ENCODE measurements at places on chromosomes 4 and X. TPM values are rescaled to one million over a fixed set of nuclear protein-coding genes. Genes with fewer than 3 reads are reported as not detected.

DNA sequence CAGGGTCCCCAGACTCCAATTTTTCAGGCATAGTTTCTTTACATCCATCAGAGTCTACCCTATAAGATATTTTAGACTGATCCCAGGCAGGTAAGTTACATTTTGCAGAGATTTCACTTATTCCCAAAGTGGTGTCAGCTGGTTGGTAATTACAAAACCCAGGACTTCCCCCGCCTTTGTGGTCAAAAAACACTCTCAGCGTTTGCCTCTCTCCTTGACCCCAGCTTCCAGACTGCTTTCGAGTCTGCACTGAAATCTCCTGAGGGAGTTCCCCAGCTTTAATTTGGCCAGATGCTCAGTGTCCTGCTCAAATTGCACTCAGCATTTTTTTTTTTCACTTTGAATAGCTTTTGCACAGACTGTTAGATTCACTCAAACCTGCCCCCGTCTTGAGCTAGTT lies 11.2 kb upstream of the AMOT start:
- peak; percentile 51 for DNase-seq
- peak overlapping the region; percentile 11 for H3K4me3 ChIP-seq
- no peaks in the 10 kb centered on the region for H3K36me3 ChIP-seq
- H3K4me1 ChIP-seq, result peaks cover 66% of the 10 kb centered on the region

NR3C2 gene
- 5.2 TPM for total RNA-seq

DNA sequence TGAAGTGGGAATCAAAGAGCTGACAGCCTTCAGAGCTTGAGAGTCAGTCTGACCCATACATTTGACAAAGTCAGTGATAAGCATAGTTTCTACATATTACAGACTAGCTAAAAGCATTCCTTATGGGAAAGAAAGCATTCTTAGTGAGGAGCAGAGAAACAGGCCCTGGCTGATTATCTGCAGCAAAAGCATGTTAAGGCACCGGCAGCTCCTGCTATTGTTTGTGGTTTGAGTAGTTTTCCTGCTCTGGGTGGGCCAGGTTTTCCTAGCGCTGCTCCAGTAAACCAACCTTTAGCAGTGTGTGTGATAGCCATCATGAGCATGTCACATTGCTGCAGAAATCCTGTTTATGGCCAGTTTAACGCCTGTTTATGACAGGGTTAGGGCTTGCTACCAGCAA lies 51.6 kb upstream of the WDR1 start:
- DNase-seq, result no peak
- H3K27ac ChIP-seq, result no peak overlapping the region
- no peak overlapping the region for H3K4me3 ChIP-seq
- no peaks in the 10 kb centered on the region for H3K27me3 ChIP-seq
- H3K4me1 ChIP-seq, result peaks cover 37% of the 10 kb centered on the region

GRCh38 chr4:153579872-153580271 lies 104.2 kb upstream of the TLR2 start:
- no peaks in the 10 kb centered on the region for H3K27me3 ChIP-seq
- peaks cover 4% of the 10 kb centered on the region for H3K4me1 ChIP-seq
- no peak overlapping the region for H3K4me3 ChIP-seq
- DNase-seq, result no peak
- H3K27ac ChIP-seq, result no peak overlapping the region
- peaks cover 2% of the 10 kb centered on the region for H3K36me3 ChIP-seq

DNA sequence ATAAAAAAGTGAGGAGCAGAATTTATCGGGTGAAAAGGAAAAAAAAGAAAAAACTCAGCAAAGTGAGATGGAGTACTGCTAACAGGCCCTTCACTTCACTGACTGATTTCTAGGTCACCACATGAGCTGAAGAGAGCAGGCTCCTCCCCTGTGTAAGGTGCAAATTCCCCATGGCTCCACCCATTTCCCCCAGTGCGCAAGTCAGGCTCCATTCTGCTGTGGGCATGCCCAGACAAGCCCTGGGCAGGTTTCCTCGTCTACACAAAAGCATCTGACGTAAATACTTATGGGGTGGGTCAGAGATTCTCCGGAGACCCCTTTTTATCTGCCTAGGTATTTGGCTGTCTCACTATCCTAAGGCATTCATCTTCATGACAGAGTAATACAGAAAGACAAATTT lies 157.9 kb downstream of the MAGEB5 start:
- H3K27me3 ChIP-seq, result no peaks in the 10 kb centered on the region
- no peaks in the 10 kb centered on the region for H3K36me3 ChIP-seq
- H3K27ac ChIP-seq, result no peak overlapping the region
- no peak for DNase-seq
- no peaks in the 10 kb centered on the region for H3K4me1 ChIP-seq
- H3K4me3 ChIP-seq, result no peak overlapping the region

FGD1 gene
- 39.9 TPM for total RNA-seq

HNRNPD gene
- 352 TPM for total RNA-seq

GRCh38 chrX:50691820-50692219 lies 122.2 kb downstream of the SHROOM4 start:
- H3K4me1 ChIP-seq, result peaks cover under 1% of the 10 kb centered on the region
- no peak overlapping the region for H3K4me3 ChIP-seq
- DNase-seq, result no peak
- no peaks in the 10 kb centered on the region for H3K27me3 ChIP-seq
- H3K36me3 ChIP-seq, result peaks cover 7% of the 10 kb centered on the region
- no peak overlapping the region for H3K27ac ChIP-seq

DNA sequence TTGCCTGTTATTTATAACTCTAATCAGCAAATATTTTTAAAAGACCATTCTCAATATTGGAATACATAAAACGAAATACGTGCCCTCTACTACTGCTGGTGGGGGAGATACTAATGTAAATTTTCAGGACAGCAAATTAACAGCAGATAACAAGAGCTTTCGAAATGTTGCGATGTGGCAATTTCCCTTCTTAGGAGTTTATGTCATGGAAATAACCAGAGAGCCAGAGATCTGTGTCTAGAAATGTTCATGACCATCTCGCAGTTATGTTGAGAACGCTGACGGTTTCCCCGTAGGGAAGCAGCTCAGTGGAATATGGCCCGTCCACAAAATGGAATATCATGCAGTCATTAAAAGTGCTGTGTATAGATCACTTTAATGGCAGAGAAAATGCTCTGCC lies 238.4 kb upstream of the PSAPL1 start:
- no peak overlapping the region for H3K27ac ChIP-seq
- peaks cover 8% of the 10 kb centered on the region for H3K27me3 ChIP-seq
- no peak overlapping the region for H3K4me3 ChIP-seq
- peaks cover 8% of the 10 kb centered on the region for H3K4me1 ChIP-seq

REPS2 gene
- 5.2 TPM for total RNA-seq

H2BW2 gene
- not detected for total RNA-seq

ABCD1 gene
- 15.4 TPM for total RNA-seq

DNA sequence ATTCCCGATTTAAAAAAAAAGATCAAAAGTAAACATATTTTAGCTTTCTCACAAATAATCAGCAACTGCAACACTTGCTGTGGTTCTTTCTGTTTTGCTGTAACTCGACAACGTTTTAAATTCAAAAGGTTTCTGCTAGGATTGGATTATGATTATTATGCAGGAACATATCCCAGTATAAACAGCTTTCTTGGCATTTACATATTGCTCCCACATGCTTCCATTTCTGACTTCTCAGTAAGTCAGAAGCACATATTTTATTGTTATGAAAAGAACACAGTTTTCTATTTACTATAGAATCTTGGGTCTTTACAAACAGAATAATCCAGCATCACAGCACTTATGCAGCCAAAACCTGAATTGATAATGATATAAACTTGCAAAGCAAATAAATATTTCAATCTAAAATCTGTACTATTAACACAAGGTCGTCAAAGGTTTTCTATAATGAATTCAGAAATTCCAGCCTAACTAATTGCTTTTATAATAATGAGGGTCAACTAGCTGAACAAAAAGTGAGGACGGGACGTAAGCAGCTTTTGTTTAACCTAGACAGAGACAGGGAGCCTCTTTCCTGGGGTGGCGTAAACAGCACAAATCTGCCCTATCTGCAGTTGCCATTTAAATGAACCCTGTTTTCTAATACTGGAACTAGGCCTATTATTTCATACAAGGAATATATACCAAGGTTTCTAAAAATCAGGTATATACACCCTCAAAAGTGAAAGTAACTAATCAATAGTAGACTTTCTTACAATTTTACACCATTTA lies 9.8 kb upstream of the PCDH18 start:
- peaks cover 36% of the 10 kb centered on the region for H3K4me1 ChIP-seq
- no peak for DNase-seq
- H3K27ac ChIP-seq, result peak overlapping the region; percentile 83
- no peak overlapping the region for H3K4me3 ChIP-seq
- H3K36me3 ChIP-seq, result no peaks in the 10 kb centered on the region

- H3K27me3 ChIP-seq, result no peaks in the 10 kb centered on the region
- H3K4me1 ChIP-seq, result peaks cover 29% of the 10 kb centered on the region
- peaks cover 8% of the 10 kb centered on the region for H3K36me3 ChIP-seq
- peak overlapping the region; percentile 72 for H3K27ac ChIP-seq
- H3K4me3 ChIP-seq, result no peak overlapping the region
These were observed 200.6 kb downstream of the CHIC2 start for GRCh38 chr4:53863736-53864365.

GRCh38 chrX:39563178-39563577 lies 534.6 kb downstream of the BCOR start:
- no peak for DNase-seq
- H3K27me3 ChIP-seq, result no peaks in the 10 kb centered on the region
- H3K36me3 ChIP-seq, result no peaks in the 10 kb centered on the region

DNA sequence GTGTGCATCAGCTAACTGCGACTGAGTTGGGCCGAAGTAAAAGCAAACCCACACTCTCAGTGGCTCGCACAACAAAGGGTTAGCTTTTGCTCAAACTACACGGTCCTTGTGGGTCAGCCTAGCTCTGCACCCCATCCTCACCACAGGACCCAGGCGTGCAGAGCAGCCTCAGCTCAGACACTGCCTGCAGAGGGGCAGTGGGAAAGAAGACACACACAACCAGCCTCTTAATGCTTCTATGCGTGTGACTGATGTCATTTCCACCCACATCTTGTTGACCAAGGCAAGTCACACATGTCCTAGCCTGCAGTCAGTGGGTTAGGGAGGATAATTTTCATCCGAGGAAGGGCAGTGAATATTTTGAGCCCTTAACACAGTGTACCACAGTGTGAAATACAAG lies 40.5 kb downstream of the HMGB2 start:
- no peaks in the 10 kb centered on the region for H3K27me3 ChIP-seq
- H3K4me3 ChIP-seq, result no peak overlapping the region
- H3K4me1 ChIP-seq, result peaks cover 11% of the 10 kb centered on the region
- no peak overlapping the region for H3K27ac ChIP-seq
- no peak for DNase-seq
- H3K36me3 ChIP-seq, result no peaks in the 10 kb centered on the region

DNA sequence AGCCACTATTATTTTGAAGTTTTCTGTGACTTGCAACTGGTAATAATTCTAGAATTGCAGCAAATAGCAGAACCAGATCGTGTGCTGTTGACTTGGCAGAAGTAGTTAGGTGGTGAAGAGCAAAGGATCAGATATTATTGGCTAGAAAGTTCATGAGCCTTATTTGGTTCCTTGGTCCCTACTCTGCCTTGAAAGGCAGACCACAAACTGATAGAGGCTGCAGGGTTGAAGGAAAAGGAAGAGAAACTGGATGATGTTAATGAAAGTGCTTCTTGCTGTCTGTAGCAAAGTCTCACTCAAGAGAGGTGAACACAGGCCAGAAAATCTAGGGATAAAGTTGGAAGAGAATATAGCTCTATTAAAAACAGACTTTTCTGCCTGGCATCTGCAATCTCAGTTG lies 41.2 kb upstream of the RNF150 start:
- peaks cover 11% of the 10 kb centered on the region for H3K27me3 ChIP-seq
- no peak overlapping the region for H3K27ac ChIP-seq
- no peak for DNase-seq
- H3K4me3 ChIP-seq, result no peak overlapping the region

MOB1B gene
- total RNA-seq, result 36.9 TPM

GRCh38 chrX:46864606-46865005 lies 27.8 kb downstream of the RP2 start:
- DNase-seq, result no peak
- H3K36me3 ChIP-seq, result peaks cover 23% of the 10 kb centered on the region
- no peaks in the 10 kb centered on the region for H3K4me1 ChIP-seq
- H3K4me3 ChIP-seq, result no peak overlapping the region

- H3K4me3 ChIP-seq, result no peak overlapping the region
- H3K27me3 ChIP-seq, result peaks cover 55% of the 10 kb centered on the region
- H3K27ac ChIP-seq, result no peak overlapping the region
- no peak for DNase-seq
These were observed 109.6 kb downstream of the DRD5 start for GRCh38 chr4:9891056-9891455.

PUDP gene
- total RNA-seq, result 41.4 TPM

DNA sequence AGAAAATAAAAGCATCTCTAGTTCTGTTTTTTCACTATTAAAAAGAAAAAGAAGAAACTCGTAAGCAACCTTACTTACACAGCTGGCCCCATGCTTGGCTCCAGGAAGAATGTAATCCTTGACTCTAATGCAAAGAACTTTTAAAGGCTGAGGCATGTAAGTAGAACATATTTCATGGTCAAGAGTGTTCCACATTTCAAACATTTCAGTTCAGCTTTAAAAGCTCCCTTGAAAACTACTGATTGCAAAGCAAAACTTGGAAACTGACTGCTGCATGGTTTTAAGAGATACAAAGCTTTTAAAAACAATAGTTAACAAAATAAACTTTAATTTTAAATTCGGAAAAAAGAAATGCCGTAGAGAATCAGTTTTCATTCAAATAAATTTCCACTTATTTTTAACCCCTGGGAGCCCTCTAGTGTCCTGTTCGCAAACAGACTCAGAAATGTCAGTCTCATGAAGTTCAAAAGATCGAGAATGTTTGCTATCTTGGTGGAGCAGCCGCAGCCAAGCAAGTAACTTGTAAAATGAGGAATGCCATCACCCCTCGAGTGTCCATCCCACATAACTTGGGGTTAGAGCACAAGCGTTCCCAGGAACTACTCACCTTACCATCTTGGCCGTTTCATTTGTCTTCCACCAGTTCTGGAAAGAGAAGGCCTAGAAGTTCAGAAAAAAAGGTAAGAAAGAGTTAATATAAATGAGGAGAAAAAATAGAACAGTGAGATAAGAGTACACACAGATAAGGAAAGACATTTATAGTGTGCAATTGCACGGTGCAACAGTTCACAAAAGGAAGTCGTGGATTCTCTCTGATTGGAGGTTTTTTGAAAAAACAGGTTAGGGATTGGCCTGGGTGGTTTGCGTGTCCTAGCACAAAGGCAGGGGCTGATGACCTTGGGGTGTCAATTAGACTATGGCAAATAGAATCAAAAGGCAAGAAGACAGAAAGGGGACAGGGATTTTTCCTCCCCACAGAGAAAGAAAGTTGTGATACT lies at the start of gene GASK1B:
Gene GASK1B, minus strand, starts transcription at position 765 of the 998 bp plus-strand sequence. CDS start 1,650 bp downstream, outside the sequence.
- H3K4me1 ChIP-seq, result peaks cover 55% of the 10 kb centered on the region
- no peak for DNase-seq
- H3K27me3 ChIP-seq, result no peaks in the 10 kb centered on the region
- H3K4me3 ChIP-seq, result peak within 1 kb of the TSS; percentile 89
- no peaks in the 10 kb centered on the region for H3K36me3 ChIP-seq

DNA sequence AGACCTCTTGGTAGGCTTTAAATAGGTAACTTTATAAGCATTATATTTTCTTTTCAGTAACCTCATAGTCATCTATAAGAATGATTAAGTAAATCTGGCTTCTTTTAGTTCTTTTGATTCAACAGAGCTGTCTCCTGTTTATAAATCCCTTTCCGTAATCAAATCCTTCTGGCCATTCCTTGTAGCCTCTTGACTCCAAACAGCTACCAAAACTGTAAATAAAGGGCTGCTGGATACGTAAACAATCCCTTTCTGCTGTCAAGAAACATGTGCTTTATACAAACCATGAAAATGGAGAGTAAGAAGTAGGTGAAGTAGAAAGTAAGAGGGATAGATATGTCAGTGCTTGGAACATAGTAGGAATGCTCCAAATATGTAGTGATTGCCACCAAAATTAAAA lies 183.2 kb upstream of the CASK start:
- H3K4me3 ChIP-seq, result no peak overlapping the region
- H3K27ac ChIP-seq, result no peak overlapping the region
- no peak for DNase-seq
- no peaks in the 10 kb centered on the region for H3K36me3 ChIP-seq
- H3K4me1 ChIP-seq, result no peaks in the 10 kb centered on the region
- H3K27me3 ChIP-seq, result no peaks in the 10 kb centered on the region

Data from mesothelial cell of epicardium (in vitro differentiated cells).